ENCODE measurements at places on chromosomes 16 and 17.
A peak's percentile ranks its signal among the peaks of the same experiment; 100 is the strongest.

DNA sequence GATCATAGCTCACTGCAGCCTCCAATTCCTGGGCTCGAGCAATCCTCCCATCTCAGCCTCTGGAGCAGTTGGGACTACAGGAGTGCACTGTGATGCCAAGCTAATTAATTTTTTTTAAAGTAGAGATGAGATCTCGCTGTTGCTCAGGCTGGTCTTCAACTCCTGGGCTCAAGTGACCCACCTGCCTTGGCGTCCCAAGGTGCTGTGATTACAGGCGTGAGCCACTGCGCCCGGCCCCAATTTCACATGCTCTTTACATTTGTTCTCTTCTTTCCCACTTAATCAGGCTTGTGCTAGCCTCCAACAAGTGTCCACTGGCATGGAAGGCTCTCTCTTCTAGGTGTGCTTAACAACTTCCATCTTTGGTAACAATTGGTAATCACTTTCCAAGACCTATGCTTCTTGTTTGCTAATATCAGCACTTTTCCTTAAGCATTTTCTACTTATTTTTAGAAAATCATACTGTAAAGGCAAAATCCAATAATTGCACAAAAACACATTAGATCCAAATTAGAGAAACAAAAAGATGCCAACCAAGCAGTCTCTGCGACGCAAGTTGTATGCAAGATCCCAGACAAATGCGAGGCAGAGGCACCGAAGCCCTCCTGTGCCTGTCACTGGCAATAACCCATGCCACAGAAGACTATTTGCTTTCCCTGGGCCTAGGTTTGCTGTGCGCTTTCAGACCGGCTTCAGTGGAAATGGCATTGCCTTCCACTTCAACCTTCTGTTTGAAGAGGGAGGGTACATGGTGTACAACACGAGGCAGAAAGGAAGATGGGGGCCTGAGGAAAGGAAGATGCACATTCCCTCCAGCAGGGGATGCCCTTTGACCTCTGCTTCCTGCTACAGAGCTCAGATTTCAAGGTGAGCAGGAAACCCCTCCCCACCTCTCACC lies 52.6 kb downstream of the NOS2 start:
- DNase-seq = no peak

- no peak for DNase-seq
Observed at GRCh38 chr16:81873206-81873605, 94.1 kb downstream of the PLCG2 start.

- no peak for DNase-seq
Observed at GRCh38 chr17:61465550-61466237, 13.5 kb downstream of the TBX4 start.

GRCh38 chr17:18974407-18975149 lies 22.6 kb downstream of the SLC5A10 start:
- peak; percentile 32 for DNase-seq

GRCh38 chr16:67115639-67116038 lies 5.9 kb downstream of the PHAF1 start:
- no peak for DNase-seq

DNA sequence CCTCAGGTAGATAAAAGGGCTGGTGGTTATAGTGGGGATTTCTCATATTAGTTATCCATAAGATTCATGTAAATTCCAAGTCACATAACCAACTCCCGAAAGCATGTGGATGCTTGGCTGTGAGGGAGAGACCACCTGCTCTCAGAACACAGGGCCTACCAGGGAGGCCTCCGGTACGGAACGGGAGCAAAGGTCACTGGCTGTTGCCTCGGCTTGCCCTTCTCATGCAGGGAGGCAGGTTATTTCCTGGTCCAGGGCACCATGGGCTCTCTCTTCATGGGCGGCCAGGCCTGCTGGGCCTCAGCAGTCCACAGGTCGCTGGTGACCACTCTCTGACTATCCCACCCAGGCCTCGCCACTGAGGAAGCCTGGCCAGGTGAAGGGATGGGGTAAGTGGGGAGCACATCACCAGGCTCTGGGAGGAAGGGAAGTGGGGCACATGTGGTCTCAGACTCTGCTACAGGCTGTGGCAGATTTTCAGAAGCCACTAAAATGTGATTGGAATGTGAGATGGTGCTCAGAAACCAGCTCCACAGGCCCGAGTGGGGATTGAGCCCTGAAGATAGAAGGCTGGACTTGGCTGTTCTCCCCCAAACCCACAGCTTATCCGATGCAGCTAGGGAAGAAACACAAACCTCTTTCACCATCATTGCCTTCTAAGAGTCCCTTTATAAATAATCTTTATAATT lies 45.4 kb downstream of the HNF1B start:
- DNase-seq = no peak

DNA sequence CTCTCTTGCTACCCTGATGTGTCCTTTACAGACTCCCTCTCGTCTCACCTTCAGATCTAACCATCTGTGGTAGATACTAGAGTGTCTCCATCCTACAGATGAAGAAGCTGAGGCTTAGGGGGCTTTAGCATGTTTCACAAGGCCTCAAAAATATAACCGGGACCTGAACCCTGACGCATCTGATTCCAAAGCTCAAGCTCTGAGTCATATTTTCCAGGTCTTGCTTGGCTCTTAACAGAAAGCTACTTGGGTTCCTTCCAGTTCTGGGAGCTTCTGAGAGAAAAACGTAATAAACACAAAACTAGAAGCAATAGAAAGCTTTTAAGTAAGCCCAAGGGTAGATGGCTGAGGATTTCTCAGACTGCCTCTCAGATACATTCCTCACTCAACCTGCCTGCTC lies 224.3 kb upstream of the EEF2KMT start:
- DNase-seq = no peak

GRCh38 chr17:17236295-17237025 lies 508 bp downstream of the FLCN start:
- no peak for DNase-seq
